ENCODE measurements at places on chromosomes 1 and 21. TPM values are rescaled to one million over a fixed set of nuclear protein-coding genes. Genes with fewer than 3 reads are reported as not detected.
A peak's percentile ranks its signal among the peaks of the same experiment; 100 is the strongest.

- peak; percentile 16 for DNase-seq
Observed at GRCh38 chr1:19625291-19625937, 18.7 kb upstream of the NBL1 start.

GRCh38 chr1:94859174-94859573, 39.0 kb downstream of the SLC44A3 start:
- DNase-seq, result no peak

DNA sequence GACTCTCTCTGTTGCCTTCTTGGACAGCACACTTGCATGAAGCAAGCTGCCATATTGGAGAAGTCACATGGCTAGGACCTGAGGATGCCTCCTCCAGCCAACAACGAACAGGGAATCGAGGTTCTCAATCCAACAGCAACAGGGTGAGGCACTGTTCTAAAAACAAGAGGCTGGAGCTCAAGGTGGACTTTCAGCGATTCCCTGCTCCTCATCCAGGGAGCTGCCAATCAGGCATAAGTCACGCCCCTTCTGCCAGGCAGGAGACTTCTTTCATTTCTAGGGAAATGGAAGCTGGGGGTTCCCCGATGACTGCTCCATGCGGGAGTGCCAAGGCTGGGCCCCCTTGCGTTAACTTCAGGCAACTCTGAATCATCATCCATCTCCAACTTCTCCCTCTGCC, 22.7 kb upstream of the IFNAR1 start:
- DNase-seq, result peak; percentile 49

The NBPF11 gene
- 16.1 TPM for total RNA-seq

The RNU1-3 gene
- under 0.01 TPM for total RNA-seq

DNA sequence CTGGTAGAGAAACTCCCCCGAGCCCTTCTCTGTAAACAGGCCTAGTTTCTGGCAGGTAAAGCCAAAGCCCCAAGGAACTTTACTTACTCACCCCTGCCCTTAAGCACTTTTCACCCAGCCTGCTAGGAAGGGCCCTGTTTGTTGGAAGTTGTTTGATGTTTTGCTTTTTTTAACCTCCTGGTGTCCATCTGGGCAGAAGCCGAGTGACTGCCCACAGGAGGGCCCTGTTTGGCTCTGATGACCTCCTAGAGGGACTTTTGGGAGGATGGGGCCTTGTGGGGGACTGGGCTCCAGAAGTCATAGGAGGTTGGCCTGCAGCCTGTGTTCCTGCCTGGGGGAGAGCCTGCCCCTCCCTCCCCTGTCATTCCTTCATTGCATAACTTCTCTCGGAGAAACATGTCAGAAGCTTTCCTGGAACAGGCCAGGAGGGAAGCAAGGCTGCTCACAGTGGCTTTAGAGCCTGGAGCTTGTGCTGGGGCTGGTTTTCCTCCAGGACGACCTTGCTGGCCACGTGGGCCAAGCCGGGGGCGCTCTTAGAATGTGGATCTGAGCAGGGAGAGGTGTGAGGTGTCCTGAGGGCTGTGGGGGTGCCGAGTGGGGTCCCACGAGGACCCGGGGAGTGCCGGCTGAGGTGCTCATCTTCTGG, 33.9 kb downstream of the COQ8A start:
- peak; percentile 66 for DNase-seq

DNA sequence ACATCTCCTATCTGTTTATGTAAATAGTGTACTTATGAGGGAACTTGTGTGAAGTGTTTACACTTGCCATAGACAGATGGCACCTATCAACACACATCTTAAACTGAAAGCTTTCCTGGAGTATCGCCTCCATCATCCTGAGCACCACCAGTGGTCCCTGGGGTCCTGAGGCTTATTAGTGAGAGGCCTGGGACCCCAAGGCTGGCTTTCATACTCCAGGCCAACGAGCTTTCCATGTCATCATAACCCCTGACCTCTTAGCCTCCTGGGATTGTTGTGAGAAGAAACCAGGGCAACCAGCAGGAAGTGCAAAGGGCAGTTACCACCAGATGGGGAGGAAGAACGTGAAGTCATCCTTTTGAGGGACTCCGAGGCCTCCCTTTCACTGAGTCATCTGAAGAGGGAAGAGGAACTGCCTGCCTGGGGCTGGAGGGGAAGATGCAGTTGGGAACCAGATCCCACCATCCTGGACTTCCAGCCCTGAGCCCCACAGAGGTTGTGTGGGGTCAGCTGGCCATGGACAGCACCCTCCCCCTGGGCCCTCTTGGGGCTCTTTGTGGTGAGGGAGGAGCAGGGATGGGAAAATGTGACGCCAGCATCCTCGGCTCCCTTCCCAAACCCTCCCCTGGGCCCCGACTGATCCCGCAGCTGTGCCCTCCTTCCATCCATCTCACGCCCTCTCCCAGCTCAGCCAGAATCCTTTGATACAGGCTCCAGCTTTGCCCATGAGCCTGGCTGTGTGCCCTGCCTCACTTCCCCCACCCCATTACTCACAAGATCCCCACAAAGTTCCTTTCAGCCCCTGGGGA, 5.8 kb downstream of the INKA2 start:
- DNase-seq, result peak; percentile 77

DNA sequence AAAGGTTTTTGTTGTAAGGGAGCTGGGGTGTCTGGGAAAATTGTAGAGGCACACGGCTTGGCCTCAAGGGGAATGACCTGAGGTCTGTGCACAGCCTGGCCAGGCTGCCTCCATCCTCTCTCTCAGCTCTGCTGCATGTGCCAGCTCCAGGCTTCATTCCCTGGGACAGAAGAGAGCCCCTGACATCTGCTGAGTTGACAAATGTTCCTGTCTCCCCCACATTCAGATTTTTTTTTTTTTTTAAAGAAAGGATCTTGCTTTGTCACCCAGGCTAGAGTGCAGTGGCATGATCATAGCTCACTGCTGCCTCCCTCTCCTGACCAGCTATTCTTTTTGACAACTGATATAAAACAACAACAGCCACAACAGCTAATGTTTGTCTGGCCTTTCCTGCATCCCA, 84.4 kb downstream of the PCNX2 start:
- DNase-seq, result no peak

DNA sequence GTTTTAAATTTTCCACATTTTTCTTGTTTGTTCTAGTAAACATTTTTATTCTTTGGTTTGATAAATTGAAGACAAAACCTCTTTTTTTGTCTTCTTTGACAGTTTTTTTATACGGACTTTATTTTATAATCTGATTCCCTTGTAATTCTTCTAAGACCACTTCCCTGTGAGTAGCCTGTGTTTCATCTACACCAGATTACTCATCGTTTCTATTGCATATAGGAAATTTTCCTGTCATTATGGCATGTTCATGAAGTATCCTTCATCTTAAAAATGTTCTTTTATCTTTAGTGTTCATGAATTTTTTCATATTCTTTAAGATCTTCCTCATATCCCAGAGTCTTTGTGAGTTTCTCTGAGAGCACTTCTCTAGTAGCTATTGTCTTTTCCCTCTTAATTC, 109.8 kb downstream of the USP25 start:
- DNase-seq, result no peak

GRCh38 chr1:30698401-30698981, 24.9 kb downstream of the MATN1 start:
- no peak for DNase-seq

- DNase-seq, result no peak
Observed at GRCh38 chr1:67566803-67567377, 118.1 kb upstream of the GADD45A start.

GRCh38 chr1:5338466-5338865, 653.8 kb downstream of the NPHP4 start:
- no peak for DNase-seq

The CYP2J2 gene
- total RNA-seq, result 1.4 TPM

DNA sequence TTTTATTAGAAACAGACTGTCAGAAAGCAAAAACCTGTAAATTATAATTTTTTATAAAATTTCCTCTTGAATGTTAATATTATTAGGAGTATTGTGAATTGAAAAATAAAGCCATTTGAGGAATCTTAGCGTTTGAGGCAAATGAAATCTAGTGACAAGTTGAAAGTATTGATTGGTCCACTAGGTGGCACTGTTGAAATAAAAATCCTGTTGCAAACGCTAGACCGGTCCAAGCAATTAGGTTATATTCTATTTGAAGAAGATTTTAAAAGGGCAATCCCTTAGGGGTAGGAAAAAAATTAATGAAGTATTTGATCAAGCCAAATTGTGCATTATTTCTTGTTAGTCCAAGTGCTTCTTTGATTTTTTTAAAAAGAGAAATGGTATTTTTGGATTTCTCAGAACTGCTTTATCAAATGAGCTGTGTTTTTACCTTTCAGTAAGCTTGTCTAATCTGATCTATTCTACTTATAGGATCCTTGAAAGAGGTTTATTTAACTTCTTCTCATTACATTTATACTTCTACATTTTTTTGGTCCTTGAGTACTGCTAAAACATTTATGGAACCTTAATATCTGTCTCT, 57.7 kb downstream of the ATG4C start:
- DNase-seq, result no peak
